Inflammatory macrophage (primary cell): ENCODE measurements at places on chromosomes 3 and 15.

DNA sequence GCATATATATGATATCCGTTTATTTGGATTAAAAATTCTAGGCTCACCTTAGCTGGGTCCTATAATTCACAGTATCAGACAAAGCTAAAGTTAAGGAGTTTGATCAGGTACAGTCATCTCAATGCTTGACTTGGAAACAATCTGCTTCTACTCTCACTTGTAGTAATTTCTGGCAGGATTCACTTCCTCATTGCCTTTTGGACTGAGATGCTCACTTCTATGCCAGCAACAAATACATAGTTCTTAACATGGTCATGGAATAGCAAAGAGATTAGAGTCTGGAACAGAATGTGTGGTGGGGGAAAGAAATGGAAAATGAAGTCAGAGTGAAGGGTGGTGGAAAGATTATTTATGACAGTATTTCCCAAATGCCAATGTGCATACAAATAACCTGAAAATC, 693.6 kb downstream of the CADM2 start:
- no peak for DNase-seq

DNA sequence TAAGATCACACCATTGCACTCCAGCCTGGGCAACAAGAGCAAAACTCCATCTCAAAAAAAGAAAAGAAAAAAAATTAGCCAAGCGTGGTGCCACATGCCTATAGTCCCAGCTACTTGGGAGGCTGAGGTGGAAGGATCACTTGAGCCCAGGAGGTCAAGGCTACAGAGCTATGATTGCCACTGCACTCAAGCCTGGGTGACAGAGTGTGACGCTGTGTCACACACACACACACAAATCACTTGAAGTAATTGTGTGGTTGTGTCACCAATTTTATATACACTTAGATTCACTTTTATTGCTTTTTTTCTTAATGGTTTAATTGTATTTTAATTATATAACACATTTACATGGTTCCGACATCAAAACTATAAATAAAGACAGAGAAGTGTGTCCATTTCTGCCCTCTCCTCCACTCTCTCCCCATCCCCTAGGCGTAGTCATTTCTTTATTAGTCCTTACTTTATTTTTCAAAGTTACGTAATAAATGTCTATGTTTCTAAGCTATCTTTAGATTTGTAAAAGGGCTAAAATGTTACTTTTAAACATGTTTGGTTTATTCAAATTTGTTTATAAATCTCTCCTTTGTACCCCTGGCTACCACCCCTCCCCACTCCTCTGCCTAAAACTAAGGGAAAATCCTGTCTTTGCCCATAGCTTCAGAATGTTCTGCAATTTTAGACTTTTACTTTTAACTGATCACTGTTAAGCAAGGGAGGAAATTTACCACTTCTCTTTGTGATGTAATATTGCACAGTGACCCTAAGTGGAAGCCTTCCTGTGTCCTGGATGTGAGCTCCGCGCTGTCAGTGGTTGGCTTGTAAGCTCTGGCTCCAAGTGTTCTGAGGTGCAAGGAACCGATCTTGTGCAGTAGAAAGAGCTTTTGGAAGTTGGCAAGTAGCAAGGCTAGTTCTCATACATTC, 10.8 kb upstream of the VILL start:
- peak; percentile 91 for DNase-seq

DNA sequence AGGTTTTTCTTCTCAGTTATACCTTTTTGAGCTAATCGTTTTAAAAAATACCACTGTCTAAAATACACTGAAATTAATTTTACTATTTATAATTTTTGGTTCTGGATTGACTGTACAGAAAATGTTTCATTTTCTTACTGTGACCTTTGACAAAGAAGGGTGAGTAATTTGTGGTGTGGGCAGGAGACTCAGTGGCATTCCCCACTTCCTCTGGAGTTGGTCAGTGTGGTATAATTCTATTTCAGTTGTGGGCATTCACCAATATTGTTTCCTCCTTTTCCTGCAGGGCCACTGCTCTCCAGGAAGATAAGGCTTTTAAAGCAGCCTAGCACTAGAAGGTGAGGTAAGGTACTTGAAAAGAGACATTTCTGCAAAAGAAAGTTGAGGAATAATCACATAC, 6.5 kb downstream of the DAG1 start:
- DNase-seq: peak; percentile 84

DNA sequence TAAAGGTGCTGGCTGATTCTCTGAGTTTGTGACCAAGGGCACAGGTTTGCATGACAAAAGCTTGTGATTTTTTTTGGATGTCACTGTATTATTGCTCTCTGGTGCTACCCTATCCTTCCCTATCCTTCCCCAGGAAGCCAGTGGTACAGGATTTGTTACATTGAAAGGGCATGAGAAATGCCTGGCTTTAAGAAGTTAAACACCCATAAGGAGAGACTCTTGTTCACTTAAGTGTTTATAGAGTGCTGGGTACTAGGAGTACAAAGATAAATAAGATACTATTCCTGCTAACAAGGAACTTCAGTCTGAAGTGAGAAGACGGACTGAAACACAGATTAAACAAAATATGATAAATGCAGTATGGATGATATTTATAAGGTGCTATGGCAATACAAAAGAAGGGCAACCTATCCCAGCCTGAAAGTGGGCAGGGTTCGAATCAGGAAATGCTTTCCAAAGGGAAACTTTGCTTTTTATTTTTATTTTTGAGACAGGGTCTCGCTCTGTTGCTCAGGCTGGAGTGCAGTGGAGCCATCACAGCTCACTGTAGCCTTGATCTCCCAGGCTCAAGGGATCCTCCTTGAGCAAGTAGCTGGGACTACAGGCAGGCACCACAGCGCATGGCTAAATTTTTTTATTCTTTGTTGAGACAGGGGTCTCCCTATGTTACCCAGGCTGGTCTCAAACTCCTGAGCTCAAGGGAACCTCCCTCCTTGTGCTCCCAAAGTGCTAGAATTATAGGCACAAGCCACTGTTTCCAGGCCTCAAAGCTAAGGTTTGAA, 11.2 kb downstream of the LCMT2 start:
- no peak for DNase-seq

- DNase-seq: no peak
Observed at GRCh38 chr3:111582120-111582474, 13.0 kb downstream of the ZBED2 start.
